ENCODE measurements at places on chromosomes 3 and 15.

DNA sequence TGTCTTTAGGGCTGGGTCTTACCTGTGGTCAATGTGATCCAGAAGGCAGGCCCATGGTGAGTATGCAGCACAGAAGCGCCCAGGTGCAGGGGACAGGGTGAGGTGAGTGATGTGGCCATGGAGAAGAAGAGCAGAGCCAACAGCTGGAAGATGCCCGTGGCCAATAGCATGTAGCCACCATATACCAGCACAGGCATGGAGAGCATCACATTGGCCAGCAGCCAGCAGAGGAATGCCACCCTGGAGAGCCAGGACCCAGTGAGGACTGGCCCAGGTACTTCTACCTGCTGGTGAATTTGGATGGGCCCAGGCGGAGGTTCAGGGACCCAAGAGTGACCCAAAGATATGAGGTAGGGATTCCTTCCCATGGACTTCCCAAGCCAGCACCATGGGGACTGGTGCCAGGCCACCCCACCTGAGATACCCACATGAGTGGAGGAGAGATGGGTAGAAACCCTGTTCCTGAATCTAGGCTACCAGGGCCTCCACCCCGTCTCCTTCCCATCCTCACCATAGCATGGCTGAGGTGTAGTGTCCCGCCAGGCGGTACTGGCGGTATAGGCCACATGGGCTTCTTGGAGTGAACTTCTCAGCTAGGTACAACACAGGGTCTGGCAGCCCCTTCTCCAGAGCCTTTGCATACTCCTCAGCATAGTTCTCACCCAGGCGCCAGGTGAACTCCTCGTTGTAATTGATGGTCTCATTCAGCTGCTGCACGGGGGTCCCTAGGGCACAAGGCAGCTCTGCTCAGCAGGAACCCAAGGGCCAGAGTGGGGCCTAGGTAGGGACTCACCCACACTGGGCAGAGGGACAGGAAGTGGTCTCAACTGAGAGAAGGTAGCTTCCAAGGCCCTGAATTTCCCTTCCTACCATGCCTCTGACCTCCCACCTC is 6.2 kb downstream of the DUOXA2 start:
- DNase-seq: no peak

GRCh38 chr3:24451461-24452099 is 43.1 kb downstream of the THRB start:
- DNase-seq: no peak

DNA sequence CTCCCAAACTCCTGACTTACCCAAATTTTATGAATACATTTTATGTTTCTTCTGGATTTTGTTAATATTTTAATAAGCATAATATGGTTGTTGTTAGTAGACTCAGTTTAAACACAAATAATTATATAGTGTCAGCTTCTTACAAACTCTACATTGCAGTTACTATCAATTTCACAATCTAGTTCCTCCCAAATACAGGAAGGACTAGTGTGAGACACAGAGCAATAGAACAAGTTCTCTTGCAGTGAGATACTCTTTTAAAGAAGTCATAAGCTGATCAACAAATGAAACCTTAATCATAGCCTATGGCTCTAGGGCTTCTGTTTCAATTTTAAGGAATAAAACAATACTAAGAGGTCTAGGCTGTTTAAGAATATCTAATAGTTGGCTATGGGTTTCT is 86.1 kb downstream of the SAMMSON start:
- no peak for DNase-seq

DNA sequence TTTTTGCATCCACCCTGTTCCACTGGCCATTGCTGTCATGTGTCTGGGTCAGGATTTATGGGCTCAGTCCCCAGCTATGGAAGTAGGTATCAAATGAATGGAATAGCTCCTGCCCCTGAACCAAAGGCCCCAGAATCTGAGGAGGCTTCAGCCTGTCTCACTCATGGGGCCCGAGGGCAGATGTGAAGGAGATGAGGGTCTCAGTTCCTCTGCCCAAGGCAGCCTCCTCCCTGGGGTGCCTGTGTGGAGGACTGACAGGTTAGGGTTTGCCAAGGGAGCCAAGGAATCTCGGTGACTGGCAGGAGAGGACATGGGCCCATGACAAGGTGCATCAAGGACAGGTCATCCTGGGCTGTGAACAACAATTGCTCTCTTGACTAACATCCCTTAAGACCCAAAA is 70.4 kb downstream of the CPN2 start:
- DNase-seq: no peak

- no peak for DNase-seq
Measured at GRCh38 chr15:76349301-76350070, 12.9 kb downstream of the ISL2 start.

- no peak for DNase-seq
Measured at GRCh38 chr3:143128227-143128955, 8.8 kb downstream of the CHST2 start.

DNA sequence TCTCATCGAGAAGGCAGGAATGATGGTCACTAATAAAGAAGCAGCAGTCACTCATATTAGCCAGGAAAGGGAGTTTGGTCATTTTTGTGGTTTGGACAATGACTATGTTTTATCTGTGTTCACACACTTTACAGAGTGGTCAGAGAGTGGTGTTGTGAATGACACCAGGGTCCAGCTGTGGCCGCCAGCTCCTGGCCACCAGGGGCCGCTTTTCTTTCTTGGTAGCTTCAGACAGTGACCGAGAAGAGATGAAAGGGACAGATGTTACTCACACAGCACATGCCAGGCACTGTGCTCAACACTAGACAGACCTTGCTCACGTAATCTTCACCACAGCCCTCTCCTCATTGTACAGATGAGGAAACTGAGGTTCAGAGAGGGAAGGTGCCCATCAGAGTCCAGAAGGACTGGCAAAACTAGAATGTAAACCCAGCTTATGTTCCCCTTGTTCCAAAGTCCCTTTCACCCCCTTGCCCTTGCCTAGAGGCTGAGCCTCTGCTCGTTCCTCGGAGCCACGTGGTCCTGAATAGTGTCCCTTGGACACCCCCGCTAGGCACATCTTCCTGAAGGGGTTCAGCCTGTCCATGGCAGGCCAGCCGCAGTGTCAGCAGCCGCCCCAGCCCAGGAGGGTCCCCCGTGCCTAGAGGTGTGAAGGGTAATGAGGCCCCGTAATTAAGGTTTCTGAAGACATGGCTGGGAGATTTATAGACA is 55.6 kb downstream of the CYP11A1 start:
- no peak for DNase-seq

GRCh38 chr3:79063624-79064023 is 704.2 kb downstream of the ROBO1 start:
- DNase-seq: no peak

GRCh38 chr3:37813403-37813802 is 48.3 kb upstream of the CTDSPL start:
- DNase-seq: no peak

GRCh38 chr3:193665370-193665989 is 72.5 kb downstream of the OPA1 start:
- DNase-seq: peak; percentile 62

GRCh38 chr3:46849686-46850467 is 13.4 kb downstream of the MYL3 start:
- no peak for DNase-seq

DNA sequence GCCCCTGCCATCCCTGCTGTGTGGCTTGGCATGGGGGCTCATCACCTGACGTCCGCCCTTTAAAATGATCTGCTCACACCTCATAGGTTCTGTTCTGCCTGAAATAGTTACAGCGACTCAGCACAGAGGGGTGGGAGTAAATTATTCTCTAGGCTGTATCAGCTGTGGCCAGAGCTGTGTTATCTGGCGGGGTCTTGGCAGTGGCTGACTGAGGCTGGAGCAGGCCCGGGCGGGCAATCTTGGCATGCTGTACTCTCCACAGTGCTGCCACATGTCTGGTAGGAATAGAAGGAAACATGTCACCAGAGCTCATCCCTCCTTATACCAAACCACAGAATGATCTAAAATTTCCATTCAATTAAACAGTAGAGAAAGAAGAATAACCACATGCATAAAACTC is 499.9 kb upstream of the LMCD1 start:
- DNase-seq: no peak

- no peak for DNase-seq
Measured at GRCh38 chr3:102530415-102531181, 95.8 kb downstream of the ZPLD1 start.

DNA sequence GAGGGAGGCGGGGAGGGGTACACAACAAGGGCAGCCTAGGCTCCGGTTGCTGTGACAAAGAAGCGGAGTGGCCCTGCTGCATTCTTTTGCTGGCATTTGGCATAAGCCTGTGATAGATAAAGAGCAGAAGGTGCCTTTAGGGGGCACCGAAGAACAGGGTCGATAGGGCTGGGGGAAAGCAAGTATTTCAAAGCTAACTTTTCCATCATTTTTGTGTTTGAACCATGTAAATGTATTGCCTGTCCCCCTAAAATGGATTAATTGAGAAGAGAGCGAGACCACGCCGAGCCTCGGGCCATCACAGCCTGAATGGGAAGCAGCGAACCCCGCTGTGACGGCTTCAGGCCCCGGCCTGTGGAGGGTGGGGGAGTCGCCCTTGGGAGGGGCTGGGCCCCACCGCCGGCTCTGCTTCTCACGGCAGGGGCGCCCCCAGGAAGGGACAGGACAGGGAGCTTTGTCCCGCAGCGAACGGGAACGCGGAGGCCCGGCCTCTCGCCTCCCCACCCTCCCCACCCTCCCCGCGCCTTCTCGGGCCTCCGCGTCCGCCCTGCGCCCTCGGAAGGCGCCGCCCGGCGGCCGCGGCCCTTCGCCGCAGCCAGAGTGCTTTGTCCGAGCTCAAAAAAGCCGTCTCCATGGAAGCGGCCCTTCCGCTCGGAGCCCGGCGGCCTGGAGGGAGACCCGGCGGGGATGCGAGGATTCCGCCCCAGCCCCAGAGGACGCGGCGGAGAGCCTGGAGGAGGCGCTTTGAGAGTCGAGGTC is 32.4 kb upstream of the ALDH1L1 start:
- peak; percentile 7 for DNase-seq

DNA sequence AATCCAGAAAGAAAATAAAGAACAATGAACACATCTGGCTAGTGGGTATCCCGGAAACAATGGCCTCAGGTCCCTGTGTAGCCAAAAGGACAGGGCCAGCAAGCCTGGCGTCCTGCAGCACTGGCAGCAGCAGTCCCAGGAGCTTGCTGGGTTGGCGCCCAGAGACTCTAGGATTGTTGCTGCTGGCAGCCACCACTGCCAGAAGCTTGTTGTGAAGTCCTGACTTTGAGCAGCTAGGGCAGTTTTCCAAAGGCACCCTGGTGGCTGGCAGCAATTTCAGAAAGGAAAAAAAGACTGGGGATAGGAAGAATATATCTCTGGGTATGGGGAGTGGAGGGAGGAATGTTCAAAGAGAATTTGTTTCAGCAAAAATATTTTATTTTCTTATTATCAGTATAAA is 11.3 kb downstream of the SHQ1 start:
- no peak for DNase-seq

GRCh38 chr15:41984622-41985021 is 12.3 kb upstream of the EHD4 start:
- no peak for DNase-seq

DNA sequence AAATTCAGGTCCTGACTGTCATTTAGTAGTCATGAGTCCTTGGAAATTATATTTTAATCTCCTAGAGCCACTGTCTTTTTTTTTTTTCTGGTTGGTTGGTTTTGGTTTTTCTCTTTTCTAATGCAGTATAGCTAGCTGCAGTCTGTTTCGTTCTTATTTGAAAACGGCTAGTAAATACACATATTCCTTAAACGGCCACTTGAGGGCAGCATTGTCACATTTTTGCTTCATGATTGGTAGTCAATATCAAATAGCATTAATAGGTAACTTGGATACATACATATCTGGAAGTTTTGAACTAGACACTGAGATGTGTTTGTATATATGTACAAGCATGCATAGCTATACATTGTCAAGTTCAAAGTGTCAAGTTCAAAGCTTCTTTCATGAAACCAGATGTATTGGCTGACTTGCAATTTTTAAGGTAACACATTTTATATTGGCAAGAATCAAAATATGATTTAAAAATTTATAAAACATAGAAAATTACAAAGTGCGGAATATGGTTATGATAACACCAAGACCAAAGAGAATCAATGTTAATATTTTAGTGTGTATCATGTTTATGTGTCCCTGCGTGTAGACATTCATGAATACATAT is 22.5 kb downstream of the GABRA5 start:
- peak; percentile 80 for DNase-seq

DNA sequence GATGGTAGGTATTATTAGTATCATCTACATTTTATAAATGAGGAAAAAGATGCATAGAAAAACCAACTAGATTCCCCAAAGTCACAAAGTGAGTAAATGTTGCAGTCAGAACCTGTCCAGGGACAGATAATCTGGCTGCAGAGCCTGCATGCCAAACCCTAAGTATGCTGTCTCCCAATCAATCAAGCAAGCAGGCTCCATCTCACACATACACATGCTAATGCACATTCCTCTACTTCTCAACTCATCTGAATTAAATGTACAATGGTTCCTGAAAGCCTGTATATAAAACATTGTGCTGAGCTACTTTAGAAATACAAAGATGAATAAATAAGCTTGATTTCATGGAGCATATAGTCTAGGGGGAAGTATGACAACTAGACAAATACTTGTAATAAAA is 101.0 kb downstream of the CBLB start:
- DNase-seq: no peak

DNA sequence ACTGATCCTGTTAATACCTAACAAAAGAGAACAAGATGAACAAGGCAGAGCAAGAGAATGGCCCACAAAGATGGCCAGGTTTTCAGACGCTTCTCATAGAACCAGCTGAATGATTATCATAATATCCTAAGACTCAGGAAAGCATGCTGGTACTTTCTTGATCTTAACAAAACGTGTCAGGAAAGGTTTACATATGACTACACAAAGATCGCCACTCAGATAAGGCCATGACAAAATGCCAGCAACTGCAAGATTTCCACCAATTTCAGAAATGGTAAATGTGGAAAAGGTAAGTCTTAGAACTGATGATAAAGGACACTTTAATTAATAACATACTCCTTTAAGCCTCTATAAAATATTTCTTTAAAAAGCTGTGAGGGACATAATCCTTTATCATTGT is 108.8 kb downstream of the DLG1 start:
- DNase-seq: no peak

DNA sequence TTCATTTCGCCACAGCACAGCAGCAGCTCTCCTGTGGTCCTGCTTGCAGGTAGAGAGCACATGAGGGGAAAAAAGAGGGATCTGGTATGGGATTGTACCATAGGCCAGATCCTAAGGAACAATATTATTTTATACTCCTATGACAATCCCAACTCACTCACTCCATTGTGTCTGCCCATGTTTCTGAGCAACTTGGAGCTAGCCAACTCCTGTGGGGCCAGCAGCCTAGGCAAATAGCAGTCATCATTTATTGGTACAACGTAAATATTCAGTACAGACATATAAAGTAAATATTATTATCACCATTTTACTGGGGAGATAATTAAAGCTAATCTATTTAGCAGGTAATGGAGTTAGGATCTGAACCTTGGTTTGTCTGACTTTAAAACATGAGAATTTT is 148.4 kb downstream of the MECOM start:
- DNase-seq: no peak

GRCh38 chr3:158050461-158050860 is 55.8 kb downstream of the SHOX2 start:
- DNase-seq: no peak

Data from NAMALWA (cell line).